ENCODE measurements at places on chromosomes 16 and 17.

GRCh38 chr17:50771991-50772785, 4.9 kb upstream of the ANKRD40CL start:
- DNase-seq = no peak

- DNase-seq = no peak
Measured at GRCh38 chr17:15247891-15248529, 17.1 kb downstream of the PMP22 start.

DNA sequence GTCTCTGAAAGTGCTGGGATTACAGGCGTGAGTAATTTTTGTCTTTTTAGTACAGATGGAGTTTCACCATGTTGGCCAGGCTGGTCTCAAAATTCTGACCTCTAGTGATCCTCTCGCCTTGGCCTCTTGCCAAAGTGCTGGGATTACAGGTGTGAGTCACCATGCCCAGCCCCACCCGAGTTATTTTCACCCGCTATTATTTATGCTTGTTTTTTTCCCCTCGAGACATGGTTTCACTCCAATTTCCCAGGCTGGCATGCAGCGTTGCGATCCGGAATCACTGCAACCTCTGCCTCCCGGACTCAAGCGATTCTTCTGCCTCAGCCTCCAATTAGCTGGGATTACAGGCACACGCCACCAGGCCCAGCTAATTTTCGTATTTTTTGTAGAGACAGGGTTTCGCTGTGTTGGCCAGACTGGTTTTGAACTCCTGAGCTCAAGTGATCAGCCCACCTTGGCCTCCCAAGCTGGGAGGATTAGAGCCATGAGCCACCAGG, 9.2 kb downstream of the RPL23 start:
- no peak for DNase-seq

DNA sequence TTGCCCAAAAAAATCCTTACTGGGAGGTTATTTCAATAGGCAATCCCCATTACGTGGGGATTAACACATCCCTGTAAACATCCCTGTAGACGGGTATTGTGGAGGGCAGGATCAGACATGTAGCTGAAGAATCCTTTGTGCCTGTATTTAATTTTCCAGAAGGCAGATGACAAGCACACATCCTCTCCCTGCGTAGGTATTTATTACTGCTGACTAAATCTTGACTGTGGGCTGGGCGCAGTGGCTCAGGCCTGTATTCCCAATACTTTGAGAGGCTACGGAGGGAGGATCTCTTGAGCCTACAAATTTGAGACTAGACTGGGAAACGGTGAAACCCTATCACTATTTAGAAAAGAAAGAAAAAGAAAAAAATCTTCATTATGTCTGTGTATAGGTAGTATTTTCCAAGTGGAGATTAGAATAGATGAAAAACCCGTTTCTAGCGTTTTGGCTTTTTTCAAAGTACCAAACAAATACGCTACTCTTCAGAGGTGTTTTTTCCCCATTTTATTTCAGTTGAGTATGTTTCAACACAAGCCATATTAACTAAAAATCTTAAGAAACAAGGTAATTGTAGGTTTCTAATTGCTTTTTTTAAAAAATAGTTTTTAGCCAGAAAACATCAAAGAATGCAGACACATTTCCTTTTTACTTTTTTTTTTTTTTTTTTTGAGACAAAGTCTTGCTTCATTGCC, 1.5 kb upstream of the MARF1 start:
- no peak for DNase-seq

GRCh38 chr16:68993456-68993855, 112.0 kb upstream of the HAS3 start:
- no peak for DNase-seq

GRCh38 chr17:10051112-10051511, 146.0 kb upstream of the RCVRN start:
- DNase-seq = no peak

Measured in right hindlimb (tissue), 1 donor.